ENCODE measurements at places on chromosomes 16 and 17.

GRCh38 chr17:63095459-63095858 is 129.4 kb downstream of the TANC2 start:
- DNase-seq, result no peak

- DNase-seq, result no peak
Measured at GRCh38 chr16:8682551-8683259, 8.3 kb downstream of the ABAT start.

DNA sequence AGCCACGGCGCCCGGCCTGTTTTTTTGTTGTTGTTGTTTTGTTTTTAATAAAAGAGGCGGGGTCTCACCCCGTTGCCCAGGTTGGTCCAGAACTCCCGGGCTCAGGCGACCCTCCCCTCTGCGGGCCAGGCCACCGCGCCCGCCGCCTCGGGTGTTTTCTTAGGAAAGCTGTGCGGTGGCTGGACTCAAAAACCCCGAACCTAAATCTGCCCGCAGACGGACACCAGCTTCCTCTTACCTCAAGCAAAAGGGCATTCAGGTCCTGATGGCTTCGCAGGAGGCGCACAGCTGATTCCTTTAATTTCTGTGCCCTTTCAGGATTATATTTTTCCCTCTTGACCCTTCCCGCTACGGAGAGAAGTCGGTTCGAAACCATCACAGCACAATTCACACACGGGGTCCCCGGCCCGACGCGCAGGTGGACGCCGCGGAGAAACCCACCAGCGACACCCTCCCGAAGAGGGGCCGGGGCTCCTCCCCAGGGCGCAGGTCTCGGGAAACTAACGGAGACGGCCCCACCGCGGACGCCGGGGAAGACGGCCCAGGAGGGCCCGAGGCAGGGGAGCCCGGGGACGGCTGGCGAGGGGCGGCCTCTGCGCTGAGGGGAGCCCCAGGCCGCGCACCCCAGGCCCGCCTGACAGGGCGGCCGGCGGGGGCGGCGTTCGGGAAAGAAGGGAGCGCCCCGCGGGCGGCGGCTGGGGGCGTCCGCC is 653 bp downstream of the FANCA start:
- DNase-seq, result no peak

- DNase-seq, result no peak
Measured at GRCh38 chr17:12519956-12520594, 145.6 kb upstream of the MYOCD start.

- no peak for DNase-seq
Measured at GRCh38 chr16:10969615-10970014, 25.3 kb downstream of the CLEC16A start.

GRCh38 chr17:80180192-80180591 is 10.4 kb downstream of the CARD14 start:
- no peak for DNase-seq

GRCh38 chr16:49695782-49696413 is 160.0 kb downstream of the ZNF423 start:
- DNase-seq, result no peak

- DNase-seq, result no peak
Measured at GRCh38 chr17:79936641-79937381, 97.6 kb upstream of the CBX4 start.

- no peak for DNase-seq
Measured at GRCh38 chr16:68287276-68288251, 23.2 kb downstream of the SLC7A6OS start.

- no peak for DNase-seq
Measured at GRCh38 chr17:44176257-44176656, 5.8 kb downstream of the ASB16 start.

- DNase-seq, result no peak
Measured at GRCh38 chr17:67413388-67413787, 36.3 kb downstream of the PITPNC1 start.

- no peak for DNase-seq
Measured at GRCh38 chr17:16937431-16937830, 34.5 kb downstream of the TNFRSF13B start.

DNA sequence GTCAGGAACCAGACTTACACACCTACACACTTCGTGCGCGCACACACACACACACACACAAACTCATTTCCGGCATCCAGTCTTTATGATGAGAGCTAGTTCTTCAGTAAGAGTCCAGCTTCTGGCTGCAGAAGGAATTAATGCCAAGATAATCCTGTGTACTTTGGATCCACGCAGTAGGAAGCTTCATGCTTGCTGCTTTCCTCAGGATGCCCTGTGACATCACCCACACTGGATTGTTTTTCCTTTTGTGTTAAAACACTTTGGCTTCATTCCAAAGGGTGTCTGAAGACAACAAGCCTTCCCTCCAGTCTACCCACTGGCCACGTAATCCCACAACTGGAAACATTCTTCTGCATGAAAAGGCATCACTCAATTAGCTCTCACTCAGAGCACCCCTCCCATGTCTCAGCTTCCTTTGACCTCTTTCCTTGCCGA is 35.4 kb downstream of the KCNJ16 start:
- DNase-seq, result no peak

DNA sequence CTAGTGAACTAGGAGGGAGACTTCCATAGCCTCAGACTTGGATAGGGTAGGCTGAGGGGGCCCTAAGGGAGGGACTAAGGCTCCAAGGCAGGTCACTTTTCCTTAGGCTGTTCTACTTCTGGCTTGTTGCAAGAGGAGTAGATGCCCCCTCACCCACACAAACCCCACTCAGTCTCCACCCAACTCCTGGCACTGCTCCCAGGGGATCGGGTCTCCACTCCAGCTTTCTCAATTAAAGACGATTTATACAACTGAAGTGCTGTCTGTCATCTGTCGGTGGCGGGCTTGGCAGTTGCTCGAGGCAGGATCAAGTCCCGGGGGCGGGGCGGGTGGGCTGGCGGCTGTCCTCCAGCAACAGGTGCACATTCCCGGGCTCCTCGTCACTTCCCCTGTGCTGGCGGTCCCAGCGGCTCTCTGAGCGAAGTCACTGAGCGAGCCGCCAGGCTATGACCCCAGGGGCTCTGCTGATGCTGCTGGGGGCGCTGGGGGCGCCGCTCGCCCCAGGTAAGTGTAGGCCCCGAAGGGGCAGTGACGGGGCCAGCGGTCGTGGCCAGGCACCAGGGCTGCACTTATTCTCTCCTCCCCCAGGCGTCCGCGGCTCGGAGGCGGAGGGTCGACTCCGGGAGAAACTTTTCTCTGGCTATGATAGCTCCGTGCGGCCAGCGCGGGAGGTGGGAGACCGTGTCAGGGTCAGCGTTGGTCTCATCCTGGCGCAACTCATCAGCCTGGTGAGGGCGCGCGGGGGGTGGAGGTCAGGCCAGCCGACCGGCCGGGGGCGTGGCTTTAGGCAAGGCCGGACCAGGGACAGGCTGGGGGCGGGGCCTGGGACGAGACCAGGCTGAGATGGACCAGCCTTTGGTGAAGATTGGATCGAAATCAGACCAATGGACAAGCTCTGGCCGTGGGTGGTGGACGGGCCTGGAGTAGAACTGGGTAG is at the start of gene CHRNB1:
TSS of gene CHRNB1 (plus strand) at position 380 of the 937 bp plus-strand sequence. CDS start at position 447, 67 bp downstream.
- DNase-seq, result no peak

- no peak for DNase-seq
Measured at GRCh38 chr17:80153004-80153403, 6.1 kb upstream of the EIF4A3 start.

- no peak for DNase-seq
Measured at GRCh38 chr16:53024045-53024444, 28.7 kb downstream of the CHD9NB start.

DNA sequence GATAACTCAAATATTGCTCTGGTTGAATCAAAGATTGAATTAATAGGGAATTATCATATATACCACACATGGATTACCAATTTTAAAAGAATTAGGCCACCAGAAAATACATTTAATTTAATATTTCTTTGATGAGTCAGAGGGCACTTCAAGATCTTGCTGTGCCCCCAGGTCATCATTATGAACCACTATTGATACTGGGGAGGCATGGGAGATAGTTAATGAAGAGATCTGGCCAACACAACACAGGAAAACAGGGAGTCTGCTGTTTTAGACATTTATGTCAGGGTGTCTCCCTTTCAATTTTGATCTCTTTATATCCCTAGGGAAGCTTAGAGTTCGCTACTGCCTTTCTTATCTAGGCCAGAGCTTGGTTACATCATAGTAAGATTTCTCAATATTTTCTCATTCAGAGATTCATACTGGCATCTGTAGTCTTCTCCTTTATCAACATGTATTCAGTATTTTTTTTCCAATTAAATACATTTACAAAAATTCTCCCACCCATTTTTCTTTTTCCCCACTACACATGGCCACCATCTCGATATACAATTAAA is 158.3 kb upstream of the ZFHX3 start:
- no peak for DNase-seq

DNA sequence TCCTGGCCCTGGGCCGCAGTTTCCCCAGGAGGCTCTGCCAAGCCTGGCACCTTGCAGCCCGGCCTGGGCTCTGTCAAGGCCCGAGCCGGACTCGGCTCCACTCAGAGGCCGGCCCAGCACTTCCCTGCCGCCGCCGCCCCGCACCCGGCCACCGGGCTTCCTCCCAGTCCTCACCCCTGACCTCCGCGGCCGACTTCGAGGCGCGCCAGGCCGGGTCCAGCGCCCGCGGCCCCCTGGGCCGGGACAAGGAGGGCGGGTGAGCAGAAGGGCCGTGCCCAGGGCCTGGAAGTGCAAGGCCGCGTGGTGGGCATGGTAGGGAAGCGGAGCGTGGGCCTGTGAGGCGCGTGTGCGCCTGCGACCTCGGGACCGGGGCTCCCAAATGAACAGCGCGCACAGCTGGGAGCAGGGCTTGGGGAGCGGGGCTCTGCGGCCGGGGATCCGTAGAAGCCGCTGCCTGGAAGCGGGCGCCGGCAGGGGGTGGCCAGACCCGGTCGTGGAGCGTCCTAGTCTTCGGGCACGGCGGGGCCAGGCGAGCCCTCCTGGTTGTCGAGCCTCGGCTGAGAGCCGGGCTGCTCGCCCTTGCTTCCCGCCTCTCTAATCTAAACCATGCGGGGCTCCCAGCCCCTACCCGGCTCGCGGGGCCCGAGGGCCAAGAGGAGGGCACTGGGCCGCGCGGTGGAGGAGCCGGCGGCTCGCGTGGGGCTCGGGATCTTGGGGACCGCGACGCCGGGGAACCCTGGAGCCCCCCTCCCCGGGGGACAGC is 503 bp upstream of the TBX4 start:
- no peak for DNase-seq

- no peak for DNase-seq
Measured at GRCh38 chr16:86866986-86867722, 288.8 kb downstream of the FOXL1 start.

Measured in stimulated activated CD8-positive, alpha-beta memory T cell treated with anti-CD3 and anti-CD28 coated beads, Interleukin-15, amount 100 ng/mL, for 1 hour (primary cell).